EL (cell line): ENCODE measurements at places on chromosomes 12 and 14.

DNA sequence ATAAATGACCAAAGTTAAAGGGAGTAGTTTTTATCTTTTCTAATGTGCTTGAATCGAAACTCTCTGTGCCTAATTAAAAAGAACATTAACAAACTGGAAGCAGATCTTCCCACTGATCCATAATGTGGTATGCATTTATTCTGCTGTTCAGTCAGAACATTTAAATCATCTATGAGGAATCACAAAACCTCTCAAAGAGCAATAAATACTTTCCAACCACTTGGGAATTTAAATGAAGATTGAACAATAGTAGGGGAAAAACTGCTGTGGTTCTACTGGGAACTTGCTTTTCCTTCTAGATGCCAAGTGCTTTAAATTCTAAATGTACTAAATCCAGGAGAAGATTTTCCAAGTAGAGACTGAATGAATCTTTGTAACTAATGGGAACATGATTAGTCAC is 12.3 kb upstream of the CHPT1 start:
- DNase-seq = no peak

GRCh38 chr12:57823131-57823907 is 4.8 kb upstream of the AVIL start:
- DNase-seq = no peak

DNA sequence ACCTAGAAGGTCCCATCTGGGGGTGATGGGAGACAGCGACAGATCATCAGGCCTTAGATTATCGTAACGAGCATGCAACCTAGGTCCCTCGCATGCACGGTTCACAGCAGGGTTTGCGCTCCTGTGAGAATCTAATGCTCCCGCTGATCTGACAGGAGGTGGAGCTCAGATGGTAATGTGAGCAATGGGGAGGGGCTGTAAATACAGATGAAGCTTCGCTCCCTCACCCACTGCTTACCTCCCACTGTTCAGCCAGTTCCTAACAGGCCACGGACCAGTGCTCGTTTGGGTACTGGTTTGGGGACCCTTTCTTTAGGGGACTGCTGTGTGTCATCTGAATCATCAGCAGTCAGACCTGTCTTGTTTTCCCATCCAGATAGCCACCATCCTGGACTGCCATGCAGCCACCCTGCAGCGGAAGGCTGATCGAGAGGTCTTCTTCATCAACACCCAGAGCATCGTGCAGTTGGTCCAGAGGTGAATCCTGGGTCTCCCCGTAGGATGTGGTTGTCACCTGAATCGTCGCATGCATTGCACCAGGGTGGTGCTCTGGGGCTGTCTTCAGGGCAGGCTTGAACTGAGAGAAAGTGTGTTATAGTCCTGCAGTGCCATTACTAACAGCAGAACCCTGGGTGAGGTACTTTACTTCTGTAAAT is 96.2 kb downstream of the ACACB start:
- no peak for DNase-seq

- no peak for DNase-seq
Observed at GRCh38 chr12:6114476-6114870, 10.0 kb downstream of the VWF start.

DNA sequence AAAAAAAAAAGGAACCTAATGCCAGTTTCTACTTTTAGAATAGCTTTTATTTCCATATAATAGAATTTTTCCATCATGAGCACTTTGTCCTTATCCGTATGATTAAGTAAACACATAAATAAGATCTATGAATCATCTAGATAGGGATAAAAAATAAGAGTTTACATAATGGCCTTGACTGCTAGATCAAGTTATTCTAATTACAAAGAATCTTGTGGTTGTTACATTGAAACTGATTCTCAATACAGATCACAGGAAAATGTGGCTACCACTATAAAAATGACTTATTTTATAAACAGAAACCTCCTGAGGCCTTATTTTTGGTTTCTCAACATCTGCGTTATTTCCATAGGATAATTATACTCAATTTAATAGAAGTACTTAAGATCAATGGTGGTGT is 34.4 kb upstream of the NDUFA12 start:
- no peak for DNase-seq

GRCh38 chr12:38586789-38587188 is 270.2 kb downstream of the ALG10B start:
- DNase-seq = no peak

DNA sequence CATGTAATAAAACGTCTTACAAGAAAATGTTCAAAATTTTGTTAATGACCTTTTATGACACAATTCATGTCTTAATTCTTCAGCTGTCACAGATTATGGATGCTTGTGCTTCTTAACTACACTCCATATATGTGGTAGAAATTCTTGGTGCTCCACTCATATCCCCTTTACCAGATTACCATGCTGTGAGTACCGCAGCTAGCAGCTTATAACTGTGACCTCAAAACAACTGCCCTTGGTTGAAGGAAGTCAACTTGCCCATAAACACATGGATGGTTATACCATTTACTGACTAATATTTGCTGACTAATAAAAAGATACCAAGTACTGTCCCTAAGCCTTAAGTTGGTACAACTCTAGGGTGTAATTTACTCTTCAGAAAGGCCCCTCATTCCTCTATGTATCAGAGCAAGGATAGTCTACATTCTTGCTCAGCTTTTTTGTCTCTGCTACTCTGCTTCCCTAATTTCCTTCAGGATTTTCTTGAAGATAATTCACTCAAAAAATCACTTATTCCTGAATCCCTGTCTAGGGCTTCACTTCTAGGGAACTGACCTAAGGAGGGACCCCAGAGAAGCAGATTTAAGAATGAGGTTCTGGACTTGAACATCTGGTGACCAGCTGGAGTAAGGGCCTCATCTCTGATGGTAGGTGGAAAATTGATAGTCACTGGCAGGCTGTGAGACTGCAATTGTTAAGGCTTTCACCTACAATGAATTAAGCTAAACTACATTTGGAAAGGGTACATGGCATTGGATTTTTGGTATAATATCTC is 152.3 kb downstream of the SLC6A15 start:
- no peak for DNase-seq

- DNase-seq = no peak
Observed at GRCh38 chr14:98994561-98994960, 277.4 kb downstream of the BCL11B start.

GRCh38 chr12:131309700-131310099 is 356.0 kb downstream of the ADGRD1 start:
- DNase-seq = no peak

GRCh38 chr14:20522332-20522731 is 17.0 kb downstream of the RNASE10 start:
- DNase-seq = no peak
